Effector memory CD8-positive, alpha-beta T cell (primary cell): ENCODE measurements at places on chromosomes 4 and X.

DNA sequence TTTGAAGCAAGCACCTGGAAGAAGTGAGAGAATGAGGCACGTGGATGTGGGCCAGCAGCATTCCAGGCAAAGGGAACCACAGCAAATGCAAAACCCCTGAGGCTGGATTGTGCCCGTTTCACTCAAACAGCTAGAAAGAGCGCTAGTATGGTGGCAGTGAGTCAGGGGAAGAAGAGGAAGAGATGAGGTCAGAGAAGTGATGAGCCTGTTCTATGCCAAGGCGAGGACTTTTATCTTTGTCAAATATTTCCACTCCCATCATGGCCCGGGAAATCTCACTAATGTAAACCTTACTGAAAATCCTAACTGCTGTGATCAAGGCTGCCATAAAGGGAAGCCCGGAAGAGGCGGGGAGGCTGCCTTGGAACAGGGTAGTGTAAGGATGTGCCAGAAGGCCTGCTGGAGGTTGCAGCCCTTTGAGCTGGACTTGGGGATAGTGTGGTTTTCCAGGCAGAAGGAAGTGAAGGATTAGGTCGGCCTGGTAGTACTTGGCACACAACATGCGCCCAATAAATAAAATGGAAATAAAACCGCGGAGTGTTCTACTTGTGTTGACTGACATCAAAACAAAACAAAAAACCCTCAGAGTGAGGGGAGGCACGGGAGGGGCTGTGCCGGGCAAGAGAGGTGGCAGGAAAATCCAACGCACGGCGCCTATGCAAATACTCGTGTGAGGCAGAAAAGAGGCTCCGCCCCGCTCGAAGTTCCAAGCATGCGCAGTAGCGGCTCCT lies 1.2 kb upstream of the CDK16 start:
- DNase-seq, result no peak

GRCh38 chrX:150476164-150476699 lies 92.2 kb upstream of the MTM1 start:
- no peak for DNase-seq

DNA sequence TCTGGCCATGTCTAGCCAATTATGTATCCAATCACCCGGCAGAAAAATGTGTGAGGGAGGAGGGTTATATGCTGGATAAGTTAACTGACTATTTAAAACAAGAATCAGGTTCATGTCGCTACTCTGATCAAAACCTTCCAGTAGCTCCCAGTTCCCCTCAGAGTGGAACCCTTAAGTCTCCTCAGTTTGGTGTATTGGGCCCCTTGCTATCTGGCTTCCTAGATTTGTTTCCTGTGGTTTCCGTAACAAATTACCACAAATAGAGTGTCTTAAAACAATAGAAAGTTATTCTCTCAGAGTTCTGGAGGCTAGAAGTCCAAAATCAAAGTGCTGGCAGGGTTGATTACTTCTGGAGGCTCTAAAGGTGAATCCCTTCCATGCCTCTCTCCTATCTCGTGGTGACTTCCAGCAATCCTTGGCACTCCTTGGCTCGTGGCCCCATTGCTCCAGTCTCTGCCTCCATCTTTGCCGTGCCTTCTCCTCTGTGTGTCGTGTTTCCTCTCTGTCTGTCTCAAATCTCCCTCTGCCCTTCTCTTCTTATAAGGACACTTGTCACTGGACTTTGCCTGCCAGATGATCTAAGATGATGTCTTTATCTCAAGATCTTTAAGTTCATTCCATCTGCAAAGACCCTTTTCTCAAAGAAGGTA lies 10.5 kb upstream of the ENPP6 start:
- DNase-seq, result no peak

- no peak for DNase-seq
Observed at GRCh38 chrX:108312011-108312410, 126.2 kb downstream of the COL4A6 start.

- no peak for DNase-seq
Observed at GRCh38 chr4:1766106-1767060, 26.7 kb upstream of the FGFR3 start.

DNA sequence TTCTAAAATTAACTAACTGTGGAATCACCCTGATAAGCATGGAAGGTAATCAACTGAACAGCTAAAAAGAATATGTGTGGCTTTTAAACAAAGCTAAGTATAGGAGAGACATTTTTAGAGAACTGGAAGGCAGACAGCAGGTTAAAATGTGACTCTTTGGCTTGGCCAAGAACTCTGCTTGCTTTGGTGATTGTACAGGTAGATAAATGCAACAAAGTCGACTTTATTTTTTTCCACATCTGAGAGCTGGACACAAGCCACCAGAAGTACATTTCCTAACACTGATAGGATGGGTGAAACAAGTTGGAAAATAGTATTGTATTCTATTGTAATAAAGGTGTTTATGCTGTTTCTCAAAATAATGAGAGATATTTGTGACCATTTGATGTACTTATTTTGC lies 84.1 kb downstream of the RBMX2 start:
- DNase-seq, result no peak

- no peak for DNase-seq
Observed at GRCh38 chrX:73581002-73581628, 18.1 kb downstream of the CHIC1 start.

DNA sequence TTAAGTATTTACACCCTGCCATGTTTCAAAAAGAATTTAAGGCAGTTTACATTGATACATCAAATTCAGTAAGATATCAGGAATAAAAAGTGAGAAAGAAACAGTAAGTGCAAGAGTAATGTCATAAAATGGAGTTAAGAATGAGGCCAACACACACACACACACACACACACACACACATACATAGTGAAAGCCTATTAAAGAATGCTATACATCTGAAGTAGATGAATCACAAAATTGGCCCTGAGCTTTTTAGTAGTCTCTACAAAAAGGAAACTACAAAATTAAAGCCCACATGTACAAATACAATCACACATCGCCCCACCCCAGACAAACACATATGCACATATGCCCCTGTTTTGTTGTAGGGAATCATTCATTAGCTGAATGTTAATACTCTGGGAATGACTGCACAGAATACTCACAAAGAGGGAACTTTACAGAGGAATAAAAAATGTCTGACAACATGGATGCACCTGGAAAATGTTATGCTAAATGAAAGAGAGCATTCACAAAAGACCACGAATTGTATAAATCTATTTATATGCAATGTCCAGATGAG lies 428.8 kb downstream of the IL15 start:
- no peak for DNase-seq

- DNase-seq, result no peak
Observed at GRCh38 chr4:102454981-102455685, 46.0 kb upstream of the NFKB1 start.

GRCh38 chrX:116749943-116750342 lies 287.2 kb upstream of the CT83 start:
- no peak for DNase-seq

GRCh38 chrX:140172401-140172800 lies 207.1 kb upstream of the CXorf66 start:
- DNase-seq, result no peak

GRCh38 chr4:129823105-129823504 lies 727.2 kb downstream of the C4orf33 start:
- DNase-seq, result no peak

DNA sequence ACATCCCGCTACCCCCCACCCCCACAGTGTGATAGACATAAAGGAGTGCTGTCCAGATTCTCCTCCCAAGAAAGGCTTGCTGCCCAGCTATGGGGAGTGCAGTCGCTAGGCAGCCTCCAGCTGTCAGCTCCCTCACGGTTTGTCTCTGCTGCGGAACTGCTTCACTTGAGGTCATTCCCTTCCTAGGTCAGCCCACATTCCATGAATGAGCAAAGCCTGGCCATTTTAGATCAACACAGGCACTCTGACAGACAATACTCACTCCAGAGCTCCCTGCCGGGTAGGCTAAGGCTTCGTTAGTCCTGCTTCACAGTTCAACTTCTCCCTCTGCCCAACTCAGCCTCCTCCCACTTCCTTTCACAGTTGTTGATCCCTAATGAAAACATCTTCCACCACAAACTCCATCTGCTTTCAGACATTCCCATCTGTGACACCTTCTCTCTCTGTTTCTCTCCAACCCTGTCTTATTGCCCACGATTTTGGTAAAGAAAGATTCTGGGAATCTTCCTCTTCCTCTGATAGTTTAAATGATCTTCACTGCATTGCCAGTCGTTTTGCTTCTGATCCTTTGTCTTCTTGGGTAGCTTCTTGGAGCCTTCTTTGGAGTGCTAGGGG lies 318.9 kb upstream of the F9 start:
- DNase-seq, result no peak

GRCh38 chrX:19204636-19205035 lies 82.4 kb upstream of the ADGRG2 start:
- DNase-seq, result no peak

- no peak for DNase-seq
Observed at GRCh38 chr4:153111426-153112040, 92.7 kb upstream of the TRIM2 start.

- DNase-seq, result no peak
Observed at GRCh38 chrX:387729-388128, 1.0 kb upstream of the PPP2R3B start.

- no peak for DNase-seq
Observed at GRCh38 chrX:46295963-46296362, 249.3 kb downstream of the ZNF674 start.

DNA sequence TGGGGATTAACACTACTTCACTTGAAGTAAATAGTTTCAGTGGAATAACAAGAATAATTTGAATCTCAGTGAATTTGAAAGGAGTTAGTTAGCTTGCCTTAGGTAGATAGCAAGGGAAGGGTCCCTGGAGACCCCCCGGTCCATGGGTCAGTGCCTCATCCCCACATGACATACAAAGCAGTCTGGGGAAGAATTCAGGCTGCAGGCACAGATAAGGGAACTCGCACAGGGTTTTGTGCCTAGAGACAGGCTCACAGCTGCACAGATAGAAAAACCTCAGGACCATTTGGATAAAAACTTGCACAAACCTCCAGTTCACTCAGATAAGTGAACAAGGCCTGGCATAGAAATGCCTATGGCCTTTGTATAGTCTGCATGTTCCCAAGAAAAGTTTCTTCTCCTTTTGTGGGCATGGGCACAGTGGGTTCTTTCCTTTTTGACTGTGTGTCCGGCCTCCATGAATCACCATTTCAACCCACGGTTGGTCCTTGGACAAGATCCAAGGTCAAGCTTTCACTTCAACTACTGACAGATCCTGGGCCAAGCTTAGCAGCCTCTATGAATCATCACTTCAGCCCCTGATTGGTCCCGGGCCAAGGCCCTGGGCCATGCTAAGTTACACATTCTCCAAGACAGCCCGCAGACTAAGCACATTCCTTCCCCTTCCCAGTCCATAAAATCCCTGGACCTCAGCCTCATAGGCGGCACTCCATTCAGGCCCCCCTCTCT lies 108.3 kb upstream of the KLHL4 start:
- DNase-seq, result no peak

DNA sequence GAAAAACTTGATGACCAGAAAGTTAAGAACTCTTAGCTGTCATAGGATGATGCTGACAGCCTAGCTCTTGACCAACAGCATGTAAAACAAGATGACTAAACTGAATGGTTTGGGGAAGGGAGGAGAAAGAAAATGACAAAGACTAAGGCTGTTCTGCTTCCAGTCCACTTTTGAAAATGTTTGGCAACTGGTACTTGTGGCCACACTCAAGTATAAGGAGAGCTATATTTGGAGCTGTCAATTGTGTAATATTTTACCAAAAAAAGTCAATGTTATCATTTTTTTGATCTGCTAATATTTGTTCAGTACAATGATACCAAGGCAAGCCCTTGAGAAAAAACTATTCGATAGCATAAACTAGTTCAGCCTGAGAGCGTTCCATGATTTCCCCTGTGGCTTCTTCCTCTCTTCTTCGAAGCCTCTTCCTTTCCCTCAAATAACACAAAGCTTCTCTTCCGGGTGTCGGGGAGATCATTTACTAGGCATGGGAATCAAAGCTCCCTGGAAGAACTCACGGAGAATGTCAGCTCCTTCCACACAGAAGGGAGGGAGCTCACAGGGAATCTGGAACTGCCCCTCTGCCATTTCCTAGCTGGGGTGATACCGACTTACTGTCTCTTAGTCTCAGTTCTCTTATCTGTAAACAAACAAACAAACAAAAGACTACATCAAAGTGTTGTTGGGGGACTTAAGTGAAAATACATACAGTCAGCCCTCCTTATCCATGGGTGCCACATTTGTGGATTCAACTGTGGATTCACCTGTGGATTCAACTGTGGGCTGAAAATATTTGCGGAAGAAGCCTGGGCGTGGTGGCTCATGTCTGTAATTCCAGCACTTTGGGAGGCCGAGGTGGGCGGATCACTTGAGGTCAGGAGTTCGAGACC lies 82.6 kb downstream of the SCD5 start:
- DNase-seq, result no peak

DNA sequence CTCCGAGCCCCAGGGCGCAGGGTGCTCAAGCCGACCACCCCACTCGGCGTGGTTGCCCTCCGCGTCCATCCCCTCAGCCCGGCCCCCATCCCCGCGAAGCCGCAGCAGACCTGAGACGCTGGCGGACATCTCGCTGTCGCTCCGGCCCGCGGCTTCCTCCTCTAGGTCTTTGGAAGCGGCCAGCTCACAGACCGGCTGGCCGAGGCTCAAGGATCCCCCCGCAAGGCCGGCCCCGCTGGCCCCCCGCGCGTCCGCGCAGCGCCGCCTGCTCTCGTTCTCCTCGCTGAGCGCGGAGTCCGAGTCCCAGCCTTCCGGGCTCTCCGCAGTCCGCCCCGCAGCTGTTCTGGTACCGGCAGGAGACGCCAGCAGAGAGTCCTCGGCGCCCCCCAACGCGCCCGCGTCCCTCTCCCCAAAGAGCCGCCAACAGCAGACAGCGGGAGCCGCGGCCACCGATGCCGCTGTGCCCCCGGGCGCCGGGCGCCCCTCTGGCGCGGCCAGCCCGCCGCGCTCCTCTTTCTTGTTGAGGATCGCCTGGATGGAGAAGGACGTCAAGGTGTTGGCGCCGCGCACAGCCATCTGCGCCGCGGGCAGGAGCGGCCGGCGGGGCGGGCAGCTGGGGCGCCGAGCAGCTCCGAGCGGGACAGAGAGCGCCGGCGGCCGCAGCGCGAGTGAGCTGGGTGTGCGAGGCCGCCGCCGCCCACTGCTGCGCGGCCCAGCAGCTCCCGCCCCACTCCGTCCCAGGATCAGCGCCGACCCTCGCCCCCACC lies at the start of gene NKX3-2:
Gene NKX3-2 (minus strand): TSS at position 670 of the 767 bp plus-strand sequence. CDS start 94 bp downstream, at position 576.
- no peak for DNase-seq

- DNase-seq, result no peak
Observed at GRCh38 chr4:76178296-76178695, 30.1 kb upstream of the NUP54 start.

- no peak for DNase-seq
Observed at GRCh38 chr4:77881460-77882295, 19.0 kb downstream of the MRPL1 start.

DNA sequence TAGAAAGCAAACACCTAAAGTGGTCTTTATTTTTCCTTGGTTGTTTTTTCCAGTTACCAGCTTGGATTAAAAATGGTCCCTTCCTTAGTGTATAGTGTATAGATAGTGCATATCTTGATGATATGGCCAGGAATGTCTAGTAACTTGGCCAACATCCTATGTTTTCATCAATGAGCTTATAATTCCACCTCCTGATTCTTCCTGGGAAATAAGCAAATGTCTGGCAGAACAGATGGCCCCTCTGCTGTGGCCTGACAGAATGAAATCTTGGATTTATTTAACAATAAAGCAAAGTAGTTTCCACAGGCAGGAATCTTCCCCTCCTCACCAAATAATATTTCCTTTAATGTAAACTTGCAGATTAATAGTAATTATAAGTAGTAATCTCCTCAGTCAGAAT lies 6.1 kb downstream of the SCARB2 start:
- DNase-seq, result no peak
